ENCODE measurements at places on chromosomes 5 and 9.
A peak's percentile ranks its signal among the peaks of the same experiment; 100 is the strongest.

DNA sequence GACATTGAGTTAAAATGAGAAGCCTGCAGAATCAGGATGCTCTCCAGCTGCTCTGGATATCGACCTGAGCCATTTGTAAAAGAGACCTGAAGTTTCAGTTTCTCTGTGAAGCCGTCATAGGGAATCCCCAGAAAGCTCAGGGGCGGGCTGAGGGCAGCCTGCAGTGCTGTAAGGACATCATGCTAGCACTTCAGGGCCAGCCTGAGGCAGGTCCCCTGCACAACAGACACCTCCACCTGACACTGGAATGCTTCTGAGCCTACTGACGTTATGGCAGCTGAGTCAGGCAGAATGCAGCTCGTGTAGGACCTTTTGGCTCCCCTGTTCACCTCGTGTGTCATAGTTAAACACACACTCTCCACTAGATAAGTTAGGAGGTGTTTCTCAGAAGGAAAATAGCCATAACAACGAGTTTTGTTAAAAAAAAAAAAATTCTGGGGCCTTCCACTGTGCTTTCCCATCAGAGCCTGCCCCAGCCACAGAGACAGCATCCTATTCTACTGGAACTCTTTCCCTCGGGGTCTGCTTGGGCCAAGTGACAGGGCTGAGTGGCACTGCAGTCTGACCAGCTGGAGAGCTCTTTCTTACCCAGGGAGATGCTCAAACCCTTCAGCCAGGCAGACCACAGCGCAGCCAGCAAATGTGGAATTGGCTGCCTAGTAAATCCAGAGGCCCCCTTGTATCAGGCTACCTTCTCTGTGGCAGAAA lies 354.9 kb downstream of the DIRAS2 start:
- peak; percentile 15 for DNase-seq

- DNase-seq, result peak; percentile 76
These were observed at the start of gene FAM151B for GRCh38 chr5:80487829-80488721. FAM151B (plus strand) TSS chr5:80488100; CDS start chr5:80488124, 24 bp downstream.

- DNase-seq, result no peak
These were observed 253.5 kb upstream of the HAPLN1 start for GRCh38 chr5:83973925-83974815.

DNA sequence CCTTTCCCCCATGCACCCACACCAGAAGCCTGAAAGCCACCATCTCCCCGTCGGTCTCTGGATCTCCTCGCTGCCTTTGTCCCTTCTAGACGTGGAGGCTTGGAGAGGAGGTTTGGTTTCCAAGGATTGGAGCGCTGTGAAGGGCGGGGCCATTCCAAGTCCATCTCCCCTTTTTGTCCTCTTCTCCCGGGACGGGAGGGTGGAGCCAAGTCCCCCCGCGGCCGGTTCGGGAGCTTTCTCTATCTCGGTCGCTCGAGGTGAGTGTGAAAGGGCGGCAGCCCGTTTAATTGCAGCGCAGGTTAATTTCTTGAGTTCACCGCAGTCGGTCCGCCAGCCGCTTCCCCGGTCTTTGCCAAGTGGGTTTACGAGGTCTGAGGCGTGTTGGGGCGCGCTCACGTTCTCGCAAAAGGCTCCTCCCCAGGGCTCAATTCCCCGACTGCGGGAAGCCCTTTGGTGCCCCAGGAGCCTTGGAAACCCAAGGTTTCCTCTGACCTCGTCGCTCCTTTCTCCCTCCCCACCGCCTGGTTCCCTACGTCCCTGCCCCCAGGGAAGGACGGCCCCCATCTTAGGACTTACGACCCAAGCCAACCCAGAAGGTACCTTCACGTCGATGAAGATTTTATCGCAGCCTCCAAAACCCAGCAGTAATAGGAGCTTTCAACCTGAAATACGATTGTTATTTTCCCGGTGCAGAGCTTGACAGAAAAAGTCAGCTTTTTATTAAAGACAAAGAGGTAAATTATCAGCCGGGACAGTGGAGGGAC lies 2.8 kb upstream of the ZNF462 start:
- DNase-seq, result no peak

DNA sequence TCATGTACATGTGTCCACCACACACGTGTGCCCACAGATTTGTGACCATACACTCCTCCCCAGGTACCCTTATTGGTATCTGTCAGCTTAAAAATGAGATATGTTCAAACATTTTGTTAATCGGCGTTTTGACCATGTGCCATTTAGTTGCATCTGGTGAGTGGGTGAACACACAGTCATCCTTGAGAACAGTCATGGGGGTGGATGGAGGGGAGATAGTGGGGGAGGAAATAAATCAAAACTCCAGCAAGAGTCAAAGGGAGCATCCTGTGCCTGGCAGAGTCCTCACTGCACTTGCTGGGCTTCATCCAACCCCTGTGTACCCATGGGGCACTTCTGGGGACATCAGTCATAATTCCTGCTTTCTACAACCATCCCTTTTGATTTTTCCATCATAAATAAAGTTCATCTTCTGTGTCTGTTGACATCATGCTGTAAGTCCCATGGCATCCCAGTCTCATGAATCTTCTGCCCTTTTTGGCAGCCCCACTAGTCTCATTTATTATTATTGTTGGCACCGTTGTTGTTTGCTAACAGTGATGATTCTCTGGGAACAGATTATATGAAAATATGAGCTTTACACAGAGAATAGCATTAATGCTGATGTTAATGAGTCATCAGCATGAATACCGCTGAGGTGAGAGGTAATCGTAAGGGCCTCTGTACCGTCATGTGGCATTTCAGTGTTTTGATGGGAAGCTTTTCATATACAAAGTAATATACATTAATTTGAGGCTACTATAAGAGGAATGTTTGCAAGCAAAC lies 24.4 kb upstream of the CLK4 start:
- no peak for DNase-seq

DNA sequence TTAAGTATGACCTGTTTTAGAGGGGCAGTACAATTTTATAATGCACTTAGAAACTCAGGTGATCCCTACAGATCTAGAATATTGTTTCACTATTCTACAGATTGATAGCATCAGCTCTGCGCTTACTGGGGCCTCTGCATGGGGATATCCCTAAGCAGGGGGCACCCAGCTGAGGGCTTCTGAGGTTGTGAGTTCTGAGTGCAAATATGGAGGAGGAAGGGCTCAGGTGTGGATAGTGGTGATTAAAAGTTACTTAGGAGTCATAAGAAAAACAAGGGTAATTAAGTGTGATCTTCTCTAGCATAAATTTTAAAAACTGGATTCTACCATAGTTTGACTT lies 274.4 kb downstream of the EFNA5 start:
- no peak for DNase-seq

GRCh38 chr9:106961623-106962022 lies 98.7 kb downstream of the ZNF462 start:
- DNase-seq, result no peak

GRCh38 chr5:82405161-82405560 lies 127.0 kb upstream of the RPS23 start:
- no peak for DNase-seq

DNA sequence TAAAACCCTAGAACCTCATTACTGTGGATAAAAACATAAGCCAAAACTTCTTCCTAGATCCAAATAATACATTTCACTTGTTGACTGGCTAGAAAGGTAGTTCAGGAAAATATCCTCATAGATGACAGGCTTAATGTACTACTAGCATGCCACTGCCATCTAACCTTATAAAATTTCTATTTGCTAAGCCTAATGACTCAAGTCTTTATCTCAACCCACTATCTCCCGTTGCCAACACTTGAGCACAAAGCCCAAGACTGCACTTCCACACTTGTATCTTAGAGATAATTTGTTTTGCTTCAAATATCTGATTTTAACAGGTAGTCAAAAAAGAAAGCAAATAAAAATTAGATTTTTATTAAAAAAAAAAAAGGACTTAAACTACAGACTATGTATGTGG lies 42.7 kb downstream of the FBXL17 start:
- DNase-seq, result no peak

GRCh38 chr5:40321514-40321913 lies 358.2 kb upstream of the PTGER4 start:
- no peak for DNase-seq

- no peak for DNase-seq
These were observed 165.4 kb downstream of the AUH start for GRCh38 chr9:91196103-91196950.

All from activated naive CD4-positive, alpha-beta T cell treated with Interleukin-2 at 50 U/mL for 16 hours (primary cell).